ENCODE measurements at places on chromosomes 1 and 21. TPM values are rescaled to one million over a fixed set of nuclear protein-coding genes. Genes with fewer than 3 reads are reported as not detected.

- DNase-seq, result no peak
These were observed 113.1 kb downstream of the OLFML2B start for GRCh38 chr1:161910604-161911003.

GRCh38 chr1:64986903-64987871, 20.8 kb upstream of the JAK1 start:
- no peak for DNase-seq

- DNase-seq, result no peak
These were observed at the start of gene ERVH48-1 for GRCh38 chr21:42925114-42925926. Gene ERVH48-1, minus strand, starts transcription at chr21:42925630. Its CDS starts 6,624 bp downstream, at chr21:42919006.

- no peak for DNase-seq
These were observed 82.1 kb downstream of the ADARB1 start for GRCh38 chr21:45156459-45156858.

GRCh38 chr1:223715604-223716172, 3.3 kb downstream of the CAPN2 start:
- no peak for DNase-seq

DNA sequence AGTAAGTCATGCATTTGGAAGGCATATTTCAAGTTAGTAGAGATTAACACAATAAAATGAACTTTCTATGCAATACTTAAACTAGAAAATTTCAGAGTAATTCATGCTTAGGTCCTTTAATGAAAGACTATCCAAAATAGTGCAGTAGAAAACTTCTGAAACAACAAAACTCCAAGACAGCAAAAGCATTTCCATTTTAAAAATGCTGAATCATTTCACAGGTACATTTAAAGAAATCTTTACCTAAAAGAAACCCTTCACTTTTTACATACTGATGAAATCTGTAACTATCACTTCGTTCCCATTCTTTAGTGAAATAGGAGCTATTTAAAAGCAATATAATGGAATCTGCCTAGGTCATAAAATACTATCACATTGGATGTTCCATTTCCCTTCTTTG, 17.5 kb downstream of the CSDE1 start:
- DNase-seq, result no peak

DNA sequence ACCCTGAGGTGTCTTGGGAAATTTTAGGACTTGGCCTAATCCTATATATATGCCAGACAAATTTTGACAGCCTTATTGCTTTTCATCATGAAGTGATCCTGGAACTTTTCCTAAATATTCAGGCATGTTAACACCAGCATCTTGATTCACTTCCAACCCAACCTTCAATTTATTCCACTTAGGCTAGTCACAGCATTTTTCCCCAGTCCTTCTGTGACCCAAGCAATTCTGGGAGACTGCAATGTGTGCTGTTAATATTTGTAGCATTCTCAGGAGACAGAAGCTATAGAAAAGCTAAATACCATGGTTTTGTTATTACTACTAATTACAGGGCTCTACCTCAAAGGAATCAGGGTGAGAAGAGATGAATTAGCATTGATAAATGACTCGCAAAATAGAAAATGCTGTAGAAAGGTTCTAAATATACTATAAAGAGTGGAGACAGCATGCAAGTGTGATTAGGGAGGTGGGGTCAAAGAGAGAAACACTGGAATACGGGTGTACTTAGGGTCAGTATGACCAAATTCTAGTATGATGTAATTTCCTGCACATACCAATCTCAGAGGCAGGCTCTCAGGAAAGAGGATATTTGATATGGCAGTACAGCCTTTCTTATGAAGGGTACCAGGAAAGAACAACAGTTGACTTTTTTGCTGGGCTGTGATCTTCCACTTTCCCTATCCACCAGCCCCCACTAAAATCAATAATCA, 29.1 kb downstream of the PRRX1 start:
- no peak for DNase-seq

GRCh38 chr1:116819081-116819480, 64.9 kb downstream of the CD2 start:
- no peak for DNase-seq

DNA sequence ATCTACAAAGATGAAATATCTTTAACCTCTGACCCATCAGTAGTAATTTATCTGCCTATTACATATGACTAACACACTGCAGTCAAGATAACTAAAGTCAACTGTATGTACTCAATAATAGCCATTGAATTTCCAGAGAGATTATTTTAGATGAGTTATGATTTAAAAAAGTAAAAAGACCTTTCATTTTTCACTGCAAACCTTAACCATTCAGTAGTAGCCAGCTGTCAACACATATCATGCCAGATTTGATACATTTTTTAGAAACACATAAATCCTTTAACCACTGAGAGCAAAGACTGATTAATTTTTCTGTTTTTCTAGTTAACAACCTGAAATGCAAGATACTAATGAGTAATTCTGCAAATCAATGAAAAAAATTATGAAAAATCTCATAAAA, 31.0 kb downstream of the PALMD start:
- DNase-seq, result no peak

GRCh38 chr1:29542548-29542947, 306.2 kb downstream of the PTPRU start:
- DNase-seq, result no peak

ILDR2 gene
- 1.3 TPM for total RNA-seq

FAM167B gene
- total RNA-seq, result 53.0 TPM

All from upper lobe of left lung (tissue), 6 donors.